Activated B cell treated with CpG ODN at 0.5 μM for 24 hours (primary cell): ENCODE measurements at places on chromosomes 1 and 21. TPM values are rescaled to one million over a fixed set of nuclear protein-coding genes. Genes with fewer than 3 reads are reported as not detected.
A peak's percentile ranks its signal among the peaks of the same experiment; 100 is the strongest.

GRCh38 chr1:235468970-235469369, 35.3 kb downstream of the B3GALNT2 start:
- no peaks in the 10 kb centered on the region for H3K4me1 ChIP-seq
- H3K27ac ChIP-seq = no peak overlapping the region
- H3K4me3 ChIP-seq = no peak overlapping the region

DNA sequence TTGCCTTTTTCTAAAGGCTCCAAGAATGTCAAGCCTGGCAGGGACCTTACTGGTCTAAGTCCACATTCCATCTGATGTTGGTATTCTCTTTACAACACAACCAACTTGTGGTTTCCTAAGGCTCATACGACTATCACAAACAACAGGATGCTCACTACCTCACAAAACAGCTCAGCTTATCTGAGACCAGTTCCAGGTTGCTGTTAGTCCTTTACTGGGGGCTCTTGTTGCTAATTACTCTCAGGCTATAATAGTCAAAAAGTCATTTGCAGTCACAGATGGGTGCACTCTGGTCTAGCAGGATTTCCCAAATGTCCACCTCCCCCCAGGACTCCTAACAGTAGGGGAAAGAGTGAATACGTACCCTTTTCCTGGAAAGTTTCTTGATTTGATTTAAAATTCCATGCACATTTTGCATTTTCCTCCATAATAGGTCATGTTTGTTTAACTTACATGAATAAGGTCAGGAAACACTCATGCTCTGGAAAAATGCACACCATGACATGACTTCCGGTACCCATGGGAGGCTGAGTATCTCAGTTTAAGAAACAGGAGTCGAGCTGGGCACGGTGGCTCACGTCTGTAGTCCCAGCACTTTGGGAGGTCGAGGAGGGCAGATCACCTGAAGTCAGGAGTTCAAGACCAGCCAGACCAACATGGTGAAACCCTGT, 16.0 kb downstream of the LCK start:
- H3K27ac ChIP-seq = no peak overlapping the region
- no peak overlapping the region for H3K4me3 ChIP-seq
- H3K27me3 ChIP-seq = no peaks in the 10 kb centered on the region
- H3K36me3 ChIP-seq = no peaks in the 10 kb centered on the region
- DNase-seq = no peak
- H3K4me1 ChIP-seq = peaks cover 38% of the 10 kb centered on the region

DNA sequence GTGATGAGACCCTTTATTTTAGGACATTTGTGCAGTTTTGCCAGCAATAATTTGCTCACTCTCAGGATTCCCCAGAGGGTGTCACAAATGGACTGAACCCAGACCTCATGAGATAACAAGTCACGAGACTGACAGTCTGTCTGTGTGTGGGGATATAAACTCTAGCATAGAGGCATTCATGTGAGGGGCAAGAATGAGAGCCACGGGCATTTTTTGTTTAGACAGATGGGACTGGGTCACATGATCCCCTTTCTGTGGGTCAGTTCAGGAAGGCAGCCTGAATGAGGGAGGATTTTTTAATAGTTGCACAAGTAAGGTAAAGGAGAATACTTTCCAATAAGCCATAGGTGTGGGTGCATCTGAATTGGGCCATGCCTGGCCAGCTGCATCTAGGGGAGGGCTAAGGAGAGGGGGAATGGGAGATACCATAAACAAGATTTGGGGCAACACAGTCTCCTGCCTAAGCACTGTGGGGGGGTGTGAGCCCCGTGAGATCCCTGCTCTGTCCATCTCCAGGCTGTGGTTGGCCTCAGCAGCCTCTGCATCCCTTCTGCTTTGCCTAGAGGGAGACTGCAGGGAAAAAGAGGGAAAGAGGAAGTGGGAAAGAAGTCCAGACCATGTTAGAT, 66.6 kb downstream of the NAV1 start:
- no peaks in the 10 kb centered on the region for H3K36me3 ChIP-seq
- H3K27ac ChIP-seq = no peak overlapping the region
- H3K4me3 ChIP-seq = no peak overlapping the region
- H3K4me1 ChIP-seq = no peaks in the 10 kb centered on the region

DNA sequence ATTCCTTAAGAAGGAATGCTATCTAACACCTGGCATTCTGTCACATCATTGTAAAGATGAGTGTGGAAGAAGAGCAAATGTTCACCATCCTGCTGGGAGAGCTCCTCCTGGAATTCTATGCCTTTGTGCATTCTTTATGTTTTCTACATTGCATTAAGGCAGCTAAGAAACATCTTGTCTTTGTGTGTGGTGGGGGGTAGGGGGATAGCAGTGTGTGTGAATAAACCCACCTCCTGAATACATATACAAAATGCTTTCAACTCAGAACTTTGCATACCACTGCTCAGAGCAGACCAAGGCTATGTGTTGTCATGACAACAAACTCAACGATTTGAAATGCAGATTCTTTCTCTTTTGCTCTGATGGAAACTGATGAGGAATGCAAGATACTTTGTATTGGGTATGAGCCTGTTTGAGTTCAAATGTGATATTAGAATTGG, 193.6 kb upstream of the KAZN start:
- H3K4me3 ChIP-seq = no peak overlapping the region
- DNase-seq = no peak
- H3K4me1 ChIP-seq = no peaks in the 10 kb centered on the region
- H3K27ac ChIP-seq = no peak overlapping the region
- no peaks in the 10 kb centered on the region for H3K36me3 ChIP-seq

GRCh38 chr1:206472454-206472853, 2.2 kb downstream of the IKBKE start:
- peak overlapping the region; percentile 93 for H3K27ac ChIP-seq
- no peak for DNase-seq
- H3K27me3 ChIP-seq = no peaks in the 10 kb centered on the region
- peak overlapping the region; percentile 5 for H3K4me3 ChIP-seq
- H3K4me1 ChIP-seq = peaks cover 53% of the 10 kb centered on the region
- H3K36me3 ChIP-seq = peaks cover 52% of the 10 kb centered on the region

DNA sequence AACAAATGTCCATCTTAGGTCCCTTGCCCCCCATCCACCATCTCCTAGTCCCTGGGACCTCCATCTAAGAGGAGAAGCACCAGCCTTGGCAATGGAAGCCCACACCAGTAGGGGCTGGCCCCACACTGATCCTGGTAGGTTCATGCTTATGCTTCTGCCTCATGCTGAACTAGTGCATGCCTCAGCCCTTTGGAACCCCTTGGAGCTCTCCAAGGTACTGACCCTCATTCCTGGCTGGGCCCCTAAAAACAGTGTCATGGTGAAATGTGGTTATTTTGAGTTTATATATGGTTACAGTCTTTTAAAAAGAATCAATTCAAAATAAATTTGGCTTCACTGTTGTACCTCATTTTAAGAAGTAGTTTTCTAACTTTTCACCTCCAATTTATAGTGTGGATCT, 108.3 kb downstream of the HIVEP3 start:
- DNase-seq = no peak
- H3K4me1 ChIP-seq = peaks cover 51% of the 10 kb centered on the region
- H3K27me3 ChIP-seq = no peaks in the 10 kb centered on the region
- H3K36me3 ChIP-seq = no peaks in the 10 kb centered on the region

DNA sequence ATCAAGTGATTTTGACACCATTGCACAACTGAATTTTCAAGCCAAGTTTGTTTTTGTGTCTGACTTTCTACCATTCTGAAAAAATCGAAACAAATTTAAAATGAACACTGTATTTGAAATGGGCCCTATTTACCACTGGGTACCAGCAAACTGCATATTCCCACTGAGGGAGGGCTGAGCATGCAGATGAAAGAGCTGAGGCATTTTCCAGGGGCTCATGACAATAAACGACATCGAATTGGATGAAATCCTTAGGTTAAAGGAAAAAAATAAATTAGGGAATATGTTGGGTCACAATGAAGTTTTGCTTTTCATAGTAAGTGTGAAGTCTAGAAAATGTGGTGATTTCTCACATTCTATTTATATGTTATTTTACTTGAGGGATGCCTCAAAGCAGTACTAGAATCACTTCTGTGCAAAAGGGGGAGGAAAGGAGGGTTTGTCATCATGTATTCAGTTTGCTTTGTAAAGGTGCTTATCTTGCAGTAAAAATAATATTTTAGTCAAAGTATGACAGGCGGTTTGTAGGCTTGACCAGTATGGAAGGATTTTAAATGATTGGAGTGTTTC, 11.2 kb downstream of the ZBTB18 start:
- H3K4me1 ChIP-seq = peaks cover 8% of the 10 kb centered on the region
- H3K27ac ChIP-seq = no peak overlapping the region
- H3K36me3 ChIP-seq = peaks cover 8% of the 10 kb centered on the region
- H3K4me3 ChIP-seq = no peak overlapping the region

- no peaks in the 10 kb centered on the region for H3K27me3 ChIP-seq
- H3K4me1 ChIP-seq = peaks cover 35% of the 10 kb centered on the region
- DNase-seq = no peak
- no peak overlapping the region for H3K27ac ChIP-seq
Measured at GRCh38 chr1:42209526-42210251, 45.1 kb upstream of the GUCA2A start.

GRCh38 chr1:245875581-245876261, 631.4 kb downstream of the SMYD3 start:
- H3K27ac ChIP-seq = no peak overlapping the region
- no peaks in the 10 kb centered on the region for H3K4me1 ChIP-seq
- no peaks in the 10 kb centered on the region for H3K27me3 ChIP-seq
- DNase-seq = no peak
- H3K4me3 ChIP-seq = no peak overlapping the region

THEM5 gene
- not detected in 2 replicates for total RNA-seq

NBPF6 gene
- not detected in 2 replicates for total RNA-seq

OR10J1 gene
- not detected in 2 replicates for total RNA-seq

CFHR1 gene
- not detected in 2 replicates for total RNA-seq

SEC16B gene
- 0.07 TPM in 1 of 2 replicates, not detected in the other for total RNA-seq
